ENCODE measurements at places on chromosomes 12 and 14. TPM values are rescaled to one million over a fixed set of nuclear protein-coding genes. Genes with fewer than 3 reads are reported as not detected.

CABP1 gene
- 0.10 TPM for total RNA-seq

SERPINA9 gene
- not detected for total RNA-seq

KCNK13 gene
- total RNA-seq, result not detected

MFAP5 gene
- total RNA-seq, result not detected

TCL1B gene
- not detected for total RNA-seq

IFI27 gene
- 193 TPM for total RNA-seq

GPR135 gene
- total RNA-seq, result 1.6 TPM

ARHGEF25 gene
- total RNA-seq, result 0.42 TPM

DNA sequence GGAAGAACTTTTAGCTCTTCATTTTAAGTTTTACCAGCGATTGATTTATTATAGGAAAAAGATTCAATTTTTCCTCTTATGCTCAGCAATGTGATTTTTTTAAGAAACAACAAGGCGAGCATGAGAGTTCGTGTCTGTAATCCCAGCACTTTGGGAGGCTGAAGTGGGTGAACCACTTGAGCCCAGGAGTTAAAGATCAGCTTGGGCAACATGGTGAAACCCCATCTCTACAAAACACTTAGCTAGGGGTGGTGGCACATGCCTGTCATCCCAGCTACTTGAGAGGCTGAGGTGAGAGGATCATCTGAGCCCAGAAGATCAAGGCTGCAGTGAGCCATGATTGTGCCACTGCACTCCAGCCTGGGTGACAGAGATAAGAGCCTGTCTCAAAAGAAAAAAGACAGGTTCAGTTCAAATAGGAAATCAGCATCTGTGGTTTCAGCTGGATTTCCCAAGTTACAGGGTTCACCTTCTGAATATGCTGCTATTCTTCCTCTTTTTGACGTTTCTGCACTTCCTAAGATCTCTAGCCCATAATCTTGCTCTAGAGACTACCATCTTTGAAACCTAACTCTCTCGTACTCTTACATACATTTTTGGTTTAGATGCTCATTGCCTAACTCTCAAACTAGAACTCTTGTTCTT, 274.7 kb downstream of the SEC23A start:
- H3K4me3 ChIP-seq, result no peak overlapping the region
- H3K27me3 ChIP-seq, result peaks cover 2% of the 10 kb centered on the region
- no peaks in the 10 kb centered on the region for H3K4me1 ChIP-seq
- no peak overlapping the region for H3K27ac ChIP-seq
- no peak for DNase-seq
- H3K36me3 ChIP-seq, result no peaks in the 10 kb centered on the region

GRCh38 chr12:1351926-1352325, 242.5 kb downstream of the FBXL14 start:
- H3K4me1 ChIP-seq, result no peaks in the 10 kb centered on the region
- no peak for DNase-seq
- H3K36me3 ChIP-seq, result no peaks in the 10 kb centered on the region
- no peak overlapping the region for H3K4me3 ChIP-seq
- no peak overlapping the region for H3K27ac ChIP-seq
- H3K27me3 ChIP-seq, result no peaks in the 10 kb centered on the region

GRCh38 chr14:64604001-64604400, 54.2 kb downstream of the PPP1R36 start:
- H3K36me3 ChIP-seq, result no peaks in the 10 kb centered on the region
- H3K4me1 ChIP-seq, result no peaks in the 10 kb centered on the region
- DNase-seq, result no peak
- H3K4me3 ChIP-seq, result no peak overlapping the region

DNA sequence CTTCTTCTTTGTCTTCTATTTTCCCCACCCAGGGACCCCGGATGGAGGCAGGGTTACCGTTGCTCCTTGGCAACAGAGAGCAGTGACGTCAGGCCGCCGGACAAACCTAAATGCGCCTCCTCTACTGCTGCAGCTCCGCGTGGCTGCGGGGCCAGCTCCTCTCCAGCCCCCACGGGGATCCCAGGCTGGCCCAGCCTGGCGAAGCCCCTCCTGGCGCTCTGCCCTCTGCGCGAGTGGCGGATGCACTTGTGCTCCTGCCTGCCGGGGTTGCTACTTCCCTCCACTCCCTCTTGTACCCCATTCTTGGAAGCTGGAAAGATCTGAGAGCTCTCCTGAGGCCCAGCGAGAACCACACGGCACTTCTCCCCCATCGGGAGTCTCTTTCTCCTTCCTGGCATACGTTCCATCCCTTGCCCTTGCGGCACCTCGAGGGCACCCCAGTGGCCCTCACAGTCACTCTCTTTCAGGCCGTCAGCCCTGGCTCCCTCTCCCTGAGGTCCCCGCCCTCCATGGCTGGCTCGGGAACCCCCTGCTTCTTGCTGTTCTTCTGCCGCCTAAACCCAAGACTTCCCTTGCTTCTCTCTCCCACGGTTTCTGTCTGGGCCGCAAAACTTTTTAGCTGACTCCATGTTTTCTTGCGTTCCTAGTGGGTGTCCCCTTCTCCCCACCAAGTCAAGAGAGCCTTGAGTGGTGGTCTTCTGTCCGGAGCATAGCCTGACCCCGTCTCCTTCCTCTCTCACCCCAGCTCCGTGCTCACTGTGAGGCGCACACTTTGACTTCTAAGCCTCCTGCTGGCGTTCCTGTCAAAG, 121.7 kb downstream of the PAPOLA start:
- H3K4me1 ChIP-seq, result no peaks in the 10 kb centered on the region
- no peak overlapping the region for H3K27ac ChIP-seq
- no peak overlapping the region for H3K4me3 ChIP-seq
- no peaks in the 10 kb centered on the region for H3K27me3 ChIP-seq

DNA sequence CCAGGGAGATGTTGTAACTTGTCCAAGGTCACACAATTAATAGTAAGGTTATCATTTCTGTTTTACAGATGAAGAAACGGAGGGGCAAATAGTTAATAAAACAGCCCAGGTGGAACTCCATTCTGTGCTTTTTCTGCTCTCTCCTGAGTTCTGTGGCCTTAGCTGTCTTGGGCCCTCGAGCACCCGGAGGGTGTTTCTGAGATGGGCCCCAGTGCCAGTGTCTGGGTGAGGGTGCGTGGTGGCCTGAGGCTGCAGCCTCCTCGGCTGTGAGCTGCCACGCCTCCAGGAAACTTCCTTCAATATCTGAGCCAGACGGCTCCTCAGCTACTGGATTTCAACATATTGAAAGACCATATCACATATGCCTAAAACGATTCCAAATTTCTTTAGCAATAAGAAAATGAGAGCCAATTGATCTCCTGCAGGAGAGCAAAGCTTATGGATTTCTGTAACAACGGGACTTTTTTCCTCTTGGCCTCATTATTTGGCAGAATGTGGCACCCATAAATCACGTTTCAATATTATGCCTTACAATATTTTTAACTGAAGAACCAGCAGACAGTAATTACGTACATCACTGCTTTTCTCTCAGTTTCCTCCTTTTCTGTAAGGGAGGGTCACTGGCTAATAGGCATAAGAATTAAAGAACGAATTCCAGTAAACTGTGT, 74.8 kb upstream of the DICER1 start:
- no peak for DNase-seq
- no peaks in the 10 kb centered on the region for H3K4me1 ChIP-seq
- H3K27ac ChIP-seq, result no peak overlapping the region

DNA sequence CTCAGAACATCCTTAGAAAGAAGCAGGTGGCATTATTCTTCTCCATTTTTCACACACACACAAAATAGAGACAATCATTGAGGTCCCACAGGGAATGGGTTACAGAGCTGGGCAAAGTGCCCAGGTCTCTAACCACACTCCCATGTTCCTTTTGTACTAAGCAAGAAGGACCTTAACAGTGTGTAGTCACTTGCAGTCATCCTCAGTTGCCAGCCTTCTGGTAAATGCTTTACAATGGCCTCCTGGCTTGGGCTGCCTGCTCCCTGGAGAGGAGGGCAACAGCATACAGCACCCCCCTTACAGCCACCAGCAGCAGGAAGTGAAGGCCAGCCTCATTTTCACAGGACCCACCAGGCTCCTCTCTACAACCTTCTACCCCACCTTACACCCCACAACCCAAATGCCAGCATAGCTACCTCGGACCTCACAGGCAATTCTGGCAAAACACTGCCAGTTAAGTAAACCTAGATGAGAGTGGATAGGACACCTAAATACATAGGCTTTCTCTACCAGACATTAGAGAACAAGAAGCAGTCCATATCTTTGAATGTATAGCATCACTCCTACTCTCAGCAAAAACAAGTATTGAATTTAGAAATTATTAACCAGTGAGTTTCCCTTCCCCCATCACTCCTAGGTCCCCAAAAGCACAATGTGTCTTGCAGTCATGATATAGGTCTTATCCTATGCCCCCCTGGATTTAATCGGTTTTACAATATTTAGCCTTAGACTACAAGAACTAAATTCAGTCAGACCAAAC, 88.1 kb downstream of the PPP2R5E start:
- peaks cover 19% of the 10 kb centered on the region for H3K36me3 ChIP-seq
- no peak overlapping the region for H3K27ac ChIP-seq
- H3K4me3 ChIP-seq, result no peak overlapping the region
- no peaks in the 10 kb centered on the region for H3K27me3 ChIP-seq
- peaks cover 2% of the 10 kb centered on the region for H3K4me1 ChIP-seq
- DNase-seq, result no peak

DNA sequence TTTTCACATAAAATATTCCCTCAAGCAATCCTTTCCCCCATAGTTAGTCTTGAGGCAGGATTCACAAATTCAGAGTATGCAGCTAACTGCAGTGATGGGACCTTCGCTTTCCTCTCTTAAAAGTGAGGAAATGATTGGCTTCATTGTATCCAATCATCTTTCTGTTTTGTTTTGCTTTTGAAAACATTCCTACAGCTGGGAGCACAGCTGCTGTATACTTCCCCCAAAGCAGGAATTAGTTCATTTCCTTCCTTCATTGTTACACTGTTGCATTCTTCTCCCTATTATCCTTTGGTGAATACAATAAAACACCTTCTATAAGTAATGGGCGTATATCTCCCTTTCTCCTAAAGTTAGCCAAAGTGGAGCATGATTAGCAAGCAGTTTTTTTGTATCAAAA, 9.4 kb upstream of the GAS2L3 start:
- H3K36me3 ChIP-seq, result no peaks in the 10 kb centered on the region
- peaks cover 28% of the 10 kb centered on the region for H3K27me3 ChIP-seq
- H3K4me3 ChIP-seq, result no peak overlapping the region
- H3K27ac ChIP-seq, result no peak overlapping the region
- no peaks in the 10 kb centered on the region for H3K4me1 ChIP-seq
- no peak for DNase-seq

- H3K36me3 ChIP-seq, result peaks cover 3% of the 10 kb centered on the region
- H3K4me3 ChIP-seq, result no peak overlapping the region
- peaks cover 17% of the 10 kb centered on the region for H3K4me1 ChIP-seq
- no peaks in the 10 kb centered on the region for H3K27me3 ChIP-seq
- DNase-seq, result no peak
- no peak overlapping the region for H3K27ac ChIP-seq
Observed at GRCh38 chr14:76984787-76985375, 43.6 kb downstream of the IRF2BPL start.
